Stimulated activated CD4-positive, alpha-beta T cell treated with anti-CD3 and anti-CD28 coated beads, TNF-alpha, amount 100 ng/mL, for 4 hours (primary cell): ENCODE measurements at places on chromosomes 3 and 15.

GRCh38 chr15:25236861-25237155 is 202.0 kb downstream of the UBE3A start:
- DNase-seq, result no peak

- no peak for DNase-seq
These were observed 194.2 kb downstream of the MTHFS start for GRCh38 chr15:79702621-79703020.

- DNase-seq, result no peak
These were observed 40.8 kb upstream of the SPTSSB start for GRCh38 chr3:161412123-161412522.

GRCh38 chr3:172104471-172105072 is 65.2 kb downstream of the FNDC3B start:
- DNase-seq, result no peak

GRCh38 chr3:188720636-188721035 is 451.1 kb upstream of the TPRG1 start:
- no peak for DNase-seq

DNA sequence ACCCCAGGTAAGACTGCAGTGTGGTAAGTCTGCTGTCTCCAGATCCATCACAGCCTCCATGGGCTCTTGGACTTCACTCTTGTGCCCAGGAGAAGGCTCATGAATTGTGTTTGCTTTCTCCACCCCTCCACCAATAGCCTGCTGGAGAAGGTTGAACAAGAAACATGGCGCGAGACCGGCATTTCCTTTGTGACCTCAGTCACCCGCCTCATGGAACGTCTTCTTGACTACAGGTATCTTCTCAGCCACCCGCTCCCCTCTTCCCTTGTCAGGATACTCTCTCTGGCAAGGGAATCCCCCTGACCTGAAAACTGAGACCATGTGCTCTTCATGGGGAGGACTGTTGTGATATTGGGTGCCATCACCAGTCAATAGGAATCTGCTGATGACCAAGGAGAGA is 52.1 kb upstream of the MANF start:
- no peak for DNase-seq
